NCI-H187 treated with DMSO at 0.1 percent for 48 hours (cell line): ENCODE measurements at places on chromosomes 2 and 18.

DNA sequence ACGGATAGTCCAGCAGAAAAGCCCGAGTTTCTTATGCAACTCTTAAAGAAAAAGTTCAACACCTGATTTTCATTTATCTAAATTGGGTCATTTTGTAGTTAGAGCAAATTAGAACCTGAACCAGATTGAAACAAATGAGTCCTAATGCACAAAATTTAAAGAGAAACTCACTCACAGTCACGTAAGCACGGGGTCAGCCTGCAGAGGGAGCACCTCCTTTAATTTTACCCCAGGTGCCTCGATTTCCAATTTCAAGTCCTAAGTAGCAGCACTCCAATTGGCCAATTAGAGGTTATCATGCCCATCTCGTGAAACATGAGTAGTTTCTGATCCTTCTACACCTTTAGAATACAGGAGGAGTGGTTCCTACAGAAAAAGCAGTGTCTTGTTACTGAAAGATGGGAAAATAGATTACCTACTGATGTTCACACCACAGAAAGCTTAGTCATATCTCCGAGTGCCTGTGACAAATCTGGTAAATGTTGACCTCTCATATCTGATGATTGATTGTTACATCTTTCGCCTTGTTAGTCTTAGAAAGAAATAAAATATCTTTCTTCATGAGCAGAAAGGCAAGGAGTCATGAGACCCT lies 1929.8 kb upstream of the LRRTM1 start:
- no peak for DNase-seq

DNA sequence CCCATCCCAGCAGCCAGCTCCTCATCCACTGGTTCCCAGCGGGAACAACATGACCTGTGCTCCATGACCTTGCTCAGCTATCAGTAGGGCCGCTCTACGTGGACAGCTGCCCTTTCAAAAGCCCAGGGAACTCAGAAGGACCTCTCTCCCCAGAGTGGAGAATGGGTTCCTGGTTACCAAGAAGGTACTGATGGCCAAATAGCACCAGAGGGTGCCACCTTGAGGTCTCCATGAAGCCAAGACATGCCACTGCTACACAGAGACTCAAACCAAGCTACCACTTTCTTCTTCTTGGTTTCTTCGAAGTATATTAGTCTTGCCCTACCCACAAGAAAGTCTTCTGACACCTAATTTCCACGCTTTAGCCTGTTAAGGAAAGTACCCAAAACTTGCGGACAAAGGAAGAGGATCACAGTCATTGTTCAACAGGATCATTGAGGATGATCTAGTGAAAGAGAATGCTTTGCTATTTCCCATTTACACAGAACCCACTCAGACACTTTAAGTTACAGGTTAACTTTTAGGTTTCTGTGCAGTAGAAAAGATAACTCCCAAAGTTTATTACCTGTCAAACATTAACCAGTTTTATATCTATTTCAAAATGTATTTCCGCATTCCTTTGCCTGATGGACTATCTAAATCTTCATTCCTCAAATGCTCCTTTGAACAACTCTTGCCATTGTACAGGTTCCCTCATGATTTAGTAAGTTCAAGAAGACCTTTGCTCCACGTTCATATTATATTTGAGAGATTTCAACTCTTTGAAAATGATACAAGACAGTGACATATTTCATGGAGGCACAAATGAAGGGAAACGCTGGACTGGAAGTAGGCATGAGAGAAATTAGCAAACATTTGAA lies 102.2 kb downstream of the ALPK2 start:
- DNase-seq: no peak

GRCh38 chr2:162337868-162338267 lies 6.1 kb upstream of the GCA start:
- no peak for DNase-seq

GRCh38 chr2:77839102-77839501 lies 316.9 kb upstream of the LRRTM4 start:
- DNase-seq: no peak

DNA sequence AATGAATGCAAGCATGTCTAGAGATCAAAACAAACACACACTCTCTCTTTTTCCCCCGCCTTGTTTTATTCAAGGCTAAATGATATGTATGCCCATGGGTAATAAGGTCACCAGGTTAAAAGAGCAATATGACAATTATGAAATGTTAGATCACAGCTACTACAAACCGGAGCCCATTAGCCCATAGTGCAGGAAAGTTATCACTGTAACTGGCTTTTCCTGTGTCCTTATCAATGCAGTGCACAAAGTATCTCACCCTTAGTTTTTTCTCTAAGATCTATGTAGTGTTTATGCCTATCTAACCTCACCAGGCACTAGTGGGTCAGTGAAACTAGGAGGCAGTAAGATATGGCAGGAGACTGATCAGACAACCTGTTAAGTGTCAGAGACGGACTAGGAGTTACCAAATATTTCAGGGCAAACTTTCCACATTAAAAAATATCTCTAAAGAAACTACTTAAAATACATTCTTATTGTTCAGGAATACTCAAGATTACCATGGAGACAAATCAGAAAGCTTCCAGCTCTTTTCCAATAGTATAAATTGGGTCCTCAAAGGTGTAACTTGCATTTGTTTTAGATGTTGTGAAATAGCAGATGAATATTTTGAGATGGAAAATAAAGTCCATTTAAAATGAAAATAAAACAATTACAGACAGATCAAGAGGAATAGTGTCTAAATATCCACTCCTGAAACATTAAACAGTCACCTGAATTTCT lies 282.2 kb downstream of the EXOC6B start:
- no peak for DNase-seq

DNA sequence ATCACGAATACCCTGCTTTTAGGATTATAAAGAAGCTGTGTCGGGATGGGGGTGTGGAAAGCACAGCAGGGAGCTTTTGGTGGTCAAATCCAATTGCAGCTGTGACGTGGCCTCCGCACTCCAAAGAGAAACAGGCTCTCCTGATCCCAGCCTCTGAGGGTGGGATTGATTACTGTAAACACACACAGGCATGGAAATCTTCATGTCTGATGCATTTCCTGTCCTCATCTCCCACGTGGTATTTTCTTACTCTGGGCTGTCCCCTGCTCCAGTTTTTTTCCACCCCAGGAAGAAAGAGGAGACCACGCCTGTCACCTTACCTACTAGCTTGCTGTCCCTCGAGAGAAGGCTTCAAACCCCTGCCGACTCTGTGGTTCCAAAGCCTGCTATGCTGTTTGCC lies 22.7 kb downstream of the RNF152 start:
- no peak for DNase-seq

DNA sequence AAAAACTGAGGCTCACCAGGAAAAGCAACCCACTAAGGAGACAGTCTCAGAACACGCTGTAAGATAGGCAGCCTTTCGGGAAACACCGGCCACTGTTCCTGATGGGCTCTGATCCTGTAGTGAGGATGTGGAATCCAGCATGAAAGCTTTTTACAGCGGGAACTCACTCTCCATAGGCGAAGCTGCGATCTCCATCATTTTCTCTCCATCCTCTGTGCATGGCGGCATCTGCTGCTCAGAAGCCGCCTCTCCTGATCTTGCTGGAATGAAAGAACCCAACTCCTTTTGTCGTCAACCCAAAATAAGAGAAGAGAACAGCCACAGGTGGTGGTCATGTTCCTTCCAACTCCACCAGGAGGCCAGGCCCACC lies 49.9 kb downstream of the TMEM18 start:
- no peak for DNase-seq

GRCh38 chr18:46322941-46323340 lies 218.8 kb downstream of the HAUS1 start:
- DNase-seq: no peak

DNA sequence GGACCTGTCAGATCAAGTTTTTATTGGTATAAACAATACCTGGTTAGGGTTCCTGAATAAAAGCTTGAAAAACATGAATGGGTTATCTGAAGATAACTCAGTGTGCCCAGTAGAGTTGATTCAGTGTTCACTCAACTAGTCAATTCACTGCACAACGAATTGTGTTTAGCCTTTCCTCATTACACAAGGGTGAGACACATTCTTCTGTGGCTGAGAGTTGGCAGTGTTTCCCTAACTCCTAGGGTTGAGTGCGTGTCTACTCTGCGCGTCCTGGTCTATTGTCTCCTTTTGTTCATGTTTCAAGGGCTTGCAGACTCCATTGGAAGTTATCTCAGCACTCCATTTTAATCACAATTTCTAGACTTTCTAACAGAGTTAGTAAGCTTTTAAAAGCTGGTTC lies 32.8 kb upstream of the TMEM178A start:
- DNase-seq: no peak

DNA sequence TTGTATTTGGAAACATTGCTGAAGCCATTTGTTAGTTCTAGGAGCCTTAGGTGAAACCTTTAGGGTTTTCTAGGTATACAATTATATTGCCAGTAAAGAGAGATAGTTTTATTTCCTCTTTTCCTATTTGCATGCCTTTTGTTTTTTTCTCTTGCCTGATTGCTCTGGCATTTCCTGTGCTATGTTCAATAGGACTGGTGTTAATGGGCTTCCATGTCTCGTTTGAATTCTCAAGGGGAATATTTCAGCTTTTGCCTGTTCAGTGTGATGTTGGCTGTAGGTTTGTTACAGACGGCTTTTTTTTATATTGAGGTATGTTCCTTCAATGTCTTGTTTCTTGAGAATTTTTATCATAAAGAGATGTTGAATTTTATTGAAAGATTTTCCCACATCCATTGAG lies 1054.9 kb upstream of the NXPH2 start:
- no peak for DNase-seq

GRCh38 chr2:73285159-73285739 lies 971 bp upstream of the FBXO41 start:
- no peak for DNase-seq
